T-helper 17 cell (primary cell): ENCODE measurements at places on chromosomes 12 and 14.

- DNase-seq: no peak
Measured at GRCh38 chr12:4135919-4136605, 137.5 kb upstream of the CCND2 start.

- peak; percentile 30 for DNase-seq
Measured at GRCh38 chr12:120110550-120111501, 5.7 kb downstream of the RAB35 start.

DNA sequence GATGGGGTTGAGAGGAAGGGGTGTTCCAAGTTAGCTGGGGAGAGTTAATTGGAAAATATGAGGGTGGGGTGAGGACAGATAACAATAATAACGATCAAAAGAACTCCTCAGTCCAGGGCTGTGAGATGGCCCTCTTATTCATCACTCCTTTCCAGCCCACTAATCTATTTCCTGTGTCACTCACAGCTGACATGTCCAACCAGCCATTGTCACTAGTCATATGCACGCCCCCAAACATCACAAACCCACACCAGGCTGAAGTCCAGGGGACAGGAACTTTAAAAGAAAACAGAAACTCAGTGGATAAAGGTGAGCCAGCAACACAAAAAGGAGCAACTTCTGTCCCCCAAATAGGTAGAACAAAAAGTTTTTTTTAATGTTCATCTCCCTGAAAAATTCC, 911 bp downstream of the CALCOCO1 start:
- DNase-seq: no peak

GRCh38 chr12:68425998-68426397, 93.8 kb upstream of the MDM1 start:
- no peak for DNase-seq

GRCh38 chr12:45774508-45775162, 45.1 kb downstream of the ARID2 start:
- no peak for DNase-seq

GRCh38 chr12:49626169-49626835, 2.9 kb downstream of the PRPF40B start:
- no peak for DNase-seq

- no peak for DNase-seq
Measured at GRCh38 chr12:107405436-107405835, 280.2 kb upstream of the PWP1 start.

DNA sequence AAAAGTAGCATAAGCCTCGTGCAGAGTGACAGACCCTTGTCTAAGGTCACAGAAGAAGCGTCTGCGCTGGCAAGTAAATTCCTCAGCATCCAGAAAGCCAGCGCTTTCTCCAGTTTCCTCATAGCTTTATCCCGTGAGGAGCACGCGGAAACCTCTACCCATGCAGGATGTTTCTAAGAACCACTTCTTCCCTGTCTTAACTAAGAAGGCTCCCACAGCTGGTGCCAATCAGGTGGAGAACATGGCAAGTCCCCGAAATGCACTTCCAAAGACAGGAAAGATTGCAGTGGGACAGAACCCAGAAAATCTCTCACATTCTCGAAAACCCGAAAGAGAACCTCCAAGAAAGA, 968 bp upstream of the ARID4A start:
- DNase-seq: no peak

- no peak for DNase-seq
Measured at GRCh38 chr12:98416845-98417244, 98.5 kb upstream of the TMPO start.

DNA sequence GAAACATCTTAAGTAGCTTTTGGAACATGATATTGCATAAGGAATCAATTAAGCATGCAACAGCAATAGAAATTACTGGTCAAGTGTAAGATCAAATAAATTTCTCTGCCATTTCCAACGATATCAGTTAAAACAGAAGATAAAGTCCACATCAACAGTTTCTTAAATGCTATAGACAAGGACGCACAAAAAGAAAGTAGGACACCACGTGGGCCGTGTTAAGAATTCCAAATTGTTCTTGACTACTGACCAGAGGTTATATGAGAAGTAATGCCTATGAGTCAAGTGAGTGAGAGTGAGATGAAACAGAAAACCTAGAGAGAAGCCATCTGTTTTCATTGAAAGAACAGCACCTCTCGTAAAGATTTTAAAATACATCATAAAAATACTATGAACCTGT, 318.2 kb downstream of the TMEM117 start:
- DNase-seq: no peak
